ENCODE measurements at places on chromosomes 7 and 10.

DNA sequence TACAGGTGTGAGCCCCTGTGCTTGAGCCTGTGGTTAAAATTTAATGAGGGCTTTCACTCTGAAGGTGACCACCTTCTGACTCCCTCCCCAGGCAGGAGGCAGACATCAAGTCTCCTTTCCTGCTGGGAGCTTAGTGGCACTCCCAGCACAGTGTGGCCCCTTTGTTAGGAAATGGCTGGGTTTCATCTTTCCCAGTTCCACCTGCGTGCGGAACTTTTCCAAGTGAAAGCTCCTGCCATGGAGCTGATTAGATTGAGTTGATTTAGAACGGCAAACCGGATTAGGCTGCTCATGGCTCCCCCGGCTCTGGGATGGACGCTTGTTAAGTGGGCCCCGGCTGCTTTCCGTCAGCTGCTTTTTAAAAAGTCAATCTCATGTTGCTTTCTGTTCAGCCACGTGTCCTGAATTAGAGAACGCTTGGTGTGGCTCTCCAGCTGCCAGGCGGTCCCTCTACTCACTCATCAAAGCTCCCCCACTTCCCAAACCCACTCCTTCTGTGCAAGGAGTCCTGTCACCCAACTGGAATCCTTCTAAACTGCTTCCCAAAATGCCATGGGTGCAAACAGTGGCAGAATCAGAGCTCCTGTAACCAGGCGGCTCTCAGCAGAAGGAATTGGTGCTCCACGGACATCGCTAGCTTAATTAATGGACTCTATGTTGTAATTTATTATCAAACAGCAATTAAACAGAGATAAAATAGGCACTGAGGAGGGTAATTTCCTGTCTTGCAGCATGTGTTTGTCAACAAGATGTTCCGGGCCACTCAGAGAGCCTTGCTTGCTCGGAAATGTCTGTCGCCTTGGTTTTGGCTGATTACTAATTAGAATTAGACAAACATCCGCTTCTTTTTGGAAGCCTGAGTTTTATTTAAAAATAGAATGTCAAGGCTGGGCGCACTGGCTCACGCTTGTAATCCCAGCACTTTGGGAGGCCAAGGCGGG, 551.2 kb downstream of the GALNT17 start:
- DNase-seq = no peak

DNA sequence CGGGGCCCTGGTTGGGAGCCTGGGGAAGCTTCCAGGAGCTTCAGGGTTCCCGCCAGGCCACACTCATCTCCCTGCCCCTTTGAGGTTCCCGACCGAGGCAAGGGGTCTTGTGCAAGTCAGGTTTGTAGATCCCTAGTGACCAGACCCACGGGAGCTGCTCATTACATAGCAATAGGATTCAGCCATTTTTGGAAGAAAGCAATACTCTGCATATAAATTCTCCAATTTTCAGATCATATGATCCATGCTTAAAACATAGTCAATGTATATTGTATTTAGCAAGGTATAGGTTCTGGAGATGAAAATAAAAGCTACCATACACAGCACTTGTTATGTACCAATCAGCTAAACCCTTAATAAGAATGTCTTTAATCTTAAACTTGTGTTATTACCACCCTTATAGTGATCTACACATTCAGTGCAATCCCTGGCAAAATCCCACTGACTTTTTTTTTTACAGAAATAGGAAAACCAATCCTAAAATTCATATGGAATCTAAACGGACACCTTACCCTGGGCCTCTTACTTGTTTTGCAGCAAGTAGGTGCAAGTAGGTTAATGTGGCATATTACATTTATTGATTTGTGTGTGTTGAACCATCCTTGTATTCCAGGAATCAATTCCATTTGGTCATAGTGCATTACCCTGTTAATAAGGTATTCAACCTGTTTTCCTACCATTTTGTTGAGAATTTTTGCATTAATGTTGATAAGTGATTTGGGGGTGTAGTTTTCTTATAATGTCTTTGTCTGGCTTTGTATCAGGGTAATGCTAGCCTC, 13.8 kb upstream of the FKBP9 start:
- DNase-seq = no peak

DNA sequence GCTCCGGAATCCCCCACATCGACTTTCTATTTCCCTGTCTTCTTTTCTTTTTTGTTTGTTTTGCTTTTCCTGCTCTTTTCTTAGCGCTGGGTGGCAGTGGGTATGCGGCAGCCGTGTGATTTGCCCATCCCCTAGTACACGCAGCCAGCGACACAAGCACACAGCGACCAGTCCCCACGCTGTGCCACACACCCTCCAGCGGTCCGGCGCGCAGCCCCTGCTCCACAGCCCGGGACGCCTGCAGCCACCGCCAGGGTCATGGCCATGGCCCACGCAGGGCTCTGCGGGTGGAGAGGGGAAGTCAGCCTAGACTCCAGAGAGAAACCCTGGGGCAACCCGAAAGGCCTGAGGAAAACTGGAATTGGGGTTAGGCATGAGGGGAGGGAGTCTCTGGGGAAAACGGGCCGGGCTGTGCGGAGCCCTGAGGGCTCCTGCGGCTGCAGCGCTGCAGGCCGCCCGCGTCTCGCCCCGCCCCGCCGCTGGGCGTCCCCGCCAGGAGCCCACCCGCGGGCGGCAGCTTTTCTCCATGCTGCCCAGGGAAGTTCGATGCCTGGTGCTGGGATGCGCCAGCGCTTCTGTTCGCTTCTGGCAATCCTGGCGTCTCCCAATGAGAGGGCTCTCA, 2.5 kb downstream of the CHRM2 start:
- DNase-seq = no peak

GRCh38 chr7:151558575-151558974, 38.9 kb upstream of the RHEB start:
- DNase-seq = no peak

GRCh38 chr10:83991986-83992753, 147.1 kb upstream of the GHITM start:
- peak; percentile 55 for DNase-seq

GRCh38 chr10:60444494-60445064, 54.9 kb upstream of the ANK3 start:
- no peak for DNase-seq

- DNase-seq = no peak
These were observed at the start of gene PON1 for GRCh38 chr7:95324431-95324830. Gene PON1 (minus strand): TSS chr7:95324532. CDS start chr7:95324475, 57 bp downstream.

DNA sequence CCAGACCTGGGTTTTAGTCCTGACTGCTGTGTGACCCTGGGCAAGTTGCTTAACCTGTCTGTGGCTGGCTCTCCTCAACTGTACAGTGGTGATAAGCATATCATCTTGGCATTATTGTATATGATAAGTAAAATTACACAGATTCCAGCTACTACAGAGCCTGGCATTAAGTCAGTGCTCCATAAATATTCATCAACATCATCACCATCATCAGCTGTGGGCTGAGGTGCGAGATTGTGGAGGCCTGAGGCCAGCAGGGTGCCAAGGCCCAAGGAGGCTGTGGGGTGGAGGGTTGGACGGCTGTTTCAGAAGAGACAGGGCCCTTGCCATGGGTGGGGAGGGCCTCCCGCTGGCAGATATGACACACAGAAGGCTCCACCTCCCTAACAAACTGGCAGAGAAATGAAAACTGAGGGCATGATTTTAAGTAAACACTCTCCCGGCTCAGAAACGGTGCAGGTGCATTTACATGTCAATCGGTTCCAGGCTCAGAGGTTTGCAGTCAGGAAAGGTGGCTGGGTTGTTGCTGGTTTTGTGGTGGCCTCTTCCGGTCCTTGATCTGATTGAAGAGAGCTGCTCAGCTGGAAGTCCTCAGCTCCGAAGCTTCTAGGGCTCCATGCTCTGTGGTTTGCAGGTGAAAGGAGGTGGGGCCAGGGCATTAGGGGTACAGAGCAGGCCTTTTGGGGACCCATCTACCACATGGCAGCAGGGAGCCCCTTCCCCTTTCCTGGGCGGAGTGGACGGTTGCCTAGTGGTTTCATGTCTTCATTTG, 10.2 kb downstream of the CRYGN start:
- peak; percentile 17 for DNase-seq

GRCh38 chr10:60347270-60347669, 42.4 kb downstream of the ANK3 start:
- DNase-seq = no peak

- no peak for DNase-seq
These were observed 336.0 kb upstream of the GALNT17 start for GRCh38 chr7:70795948-70796347.

DNA sequence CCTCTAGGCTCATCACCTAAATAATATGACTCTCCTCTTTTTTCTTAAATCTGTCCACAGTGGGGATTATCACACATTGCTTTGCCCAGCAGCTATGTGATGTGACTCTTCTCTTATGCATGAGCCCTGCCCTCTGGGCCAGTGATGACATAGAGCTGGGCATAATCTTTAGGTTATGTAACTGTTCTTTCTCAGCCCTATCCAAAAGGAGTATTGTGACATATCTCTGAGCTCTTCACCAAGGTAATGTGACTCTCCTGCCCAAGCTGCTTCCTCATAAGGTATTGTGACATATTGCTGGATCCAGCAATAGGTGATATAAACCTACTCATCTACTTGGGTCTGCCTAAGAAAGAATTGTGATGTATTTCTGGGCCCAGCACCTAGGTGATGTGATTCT, 37.7 kb upstream of the ZNF107 start:
- no peak for DNase-seq

DNA sequence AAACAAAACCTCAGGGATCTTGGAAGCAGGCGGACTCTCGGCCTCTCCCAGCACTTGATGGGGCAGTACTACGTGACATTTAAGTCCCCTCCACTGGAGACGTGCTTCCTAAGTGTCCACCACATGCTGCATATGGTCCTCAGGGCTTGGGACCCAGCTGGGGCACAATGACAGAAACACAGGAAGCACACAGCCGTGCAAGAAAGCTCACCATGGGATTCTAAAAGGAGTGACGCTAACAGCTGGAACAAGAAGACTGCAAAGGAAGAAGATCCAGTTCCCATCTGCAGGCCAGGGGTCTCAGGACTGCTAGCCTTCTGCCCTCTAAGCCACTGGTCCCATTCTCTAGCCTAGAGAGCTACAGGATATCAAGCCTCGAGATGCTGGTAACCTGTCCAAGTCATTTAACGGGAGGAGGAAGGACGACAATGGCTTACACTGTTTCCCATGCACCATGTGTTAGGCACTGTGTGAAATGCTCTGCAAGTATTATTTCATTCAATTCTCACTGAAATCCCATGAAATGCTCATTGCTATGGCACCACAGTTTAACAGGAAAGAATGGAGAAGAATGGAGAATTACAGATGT, 61.1 kb downstream of the KCNMA1 start:
- DNase-seq = no peak

GRCh38 chr7:27182285-27182841, 2.7 kb downstream of the HOXA11 start:
- DNase-seq = no peak

DNA sequence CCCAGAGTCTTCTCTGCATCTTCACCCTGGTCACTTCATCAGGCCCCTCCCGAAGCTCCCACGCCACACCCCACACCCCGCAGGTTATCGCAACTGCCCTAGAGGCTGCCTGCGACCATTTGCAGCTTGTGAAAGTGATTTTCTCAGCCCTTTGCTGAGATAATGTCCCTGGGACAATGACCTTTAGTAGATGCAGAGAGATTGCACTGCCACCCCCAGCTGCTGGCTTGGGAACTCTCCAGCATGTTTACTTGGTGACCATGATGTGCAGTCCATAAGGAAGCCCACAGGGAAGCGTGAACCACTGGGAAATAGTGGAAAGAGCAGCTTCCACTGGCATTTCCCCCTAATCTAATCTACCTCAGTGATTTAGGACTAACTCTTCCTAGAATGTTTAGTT, 97.3 kb downstream of the WNT2 start:
- no peak for DNase-seq

GRCh38 chr7:1646391-1646790, 23.7 kb upstream of the ELFN1 start:
- DNase-seq = no peak

- no peak for DNase-seq
These were observed 29.3 kb upstream of the CRYGN start for GRCh38 chr7:151469281-151469680.

DNA sequence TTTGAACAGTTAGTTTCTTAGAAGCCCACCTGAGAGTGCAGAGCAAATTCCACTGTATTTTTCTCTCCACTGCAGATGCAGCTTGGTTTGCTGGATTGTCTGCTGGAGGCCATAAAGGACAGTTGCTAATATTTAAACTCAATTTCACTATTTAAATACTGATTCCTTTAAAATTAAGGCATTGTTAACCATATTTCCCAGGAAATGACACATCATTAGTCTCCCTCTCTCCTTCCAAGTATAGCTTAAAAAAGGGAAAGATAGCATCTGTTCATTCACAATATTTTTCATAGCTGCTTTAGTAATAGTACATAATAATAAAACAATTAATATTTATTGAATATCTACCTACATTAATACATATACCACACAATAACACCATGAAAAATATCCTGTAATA, 252.9 kb downstream of the HGF start:
- no peak for DNase-seq

- no peak for DNase-seq
These were observed 179.1 kb downstream of the PRKCQ start for GRCh38 chr10:6400821-6401465.

GRCh38 chr10:6171881-6172695, 30.6 kb upstream of the PFKFB3 start:
- DNase-seq = peak; percentile 24

- DNase-seq = no peak
These were observed 751.9 kb upstream of the POT1 start for GRCh38 chr7:125681508-125681907.

- DNase-seq = no peak
These were observed 2.0 kb downstream of the C10orf105 start for GRCh38 chr10:71717551-71717951.

DNA sequence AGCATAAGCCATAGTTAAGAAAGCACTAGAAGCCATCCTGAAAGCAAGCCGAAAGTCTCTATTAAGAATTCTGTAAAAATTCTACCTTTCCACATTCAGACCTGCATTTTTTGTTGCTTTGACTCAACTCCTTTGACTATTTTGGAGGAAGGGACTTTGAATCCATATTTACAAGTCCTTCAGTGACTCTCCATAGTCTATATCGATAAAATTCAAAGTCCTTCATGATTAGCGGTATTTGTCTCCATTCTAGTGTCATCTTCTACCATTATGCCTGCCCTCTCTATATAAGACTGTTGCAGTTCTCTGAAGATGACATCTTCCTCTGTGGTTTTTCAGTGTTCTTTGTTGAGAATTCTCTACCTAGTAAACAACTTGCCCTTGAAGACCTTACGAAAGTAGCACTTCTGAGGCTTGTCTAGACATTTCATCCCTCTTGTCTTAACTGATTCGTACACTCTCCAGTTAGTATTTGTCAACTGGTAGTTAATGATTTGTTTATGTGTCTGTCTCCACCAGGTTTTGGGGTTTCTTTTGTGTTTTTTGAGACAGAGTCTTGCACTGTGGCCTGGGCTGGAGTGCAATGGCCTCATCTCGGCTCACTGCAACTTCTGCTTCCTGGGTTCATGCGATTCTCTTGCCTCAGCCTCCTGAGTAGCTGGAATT, 1.7 kb downstream of the CCSER2 start:
- DNase-seq = peak; percentile 72

- DNase-seq = no peak
These were observed 954.2 kb downstream of the PCDH15 start for GRCh38 chr10:53846809-53847208.

DNA sequence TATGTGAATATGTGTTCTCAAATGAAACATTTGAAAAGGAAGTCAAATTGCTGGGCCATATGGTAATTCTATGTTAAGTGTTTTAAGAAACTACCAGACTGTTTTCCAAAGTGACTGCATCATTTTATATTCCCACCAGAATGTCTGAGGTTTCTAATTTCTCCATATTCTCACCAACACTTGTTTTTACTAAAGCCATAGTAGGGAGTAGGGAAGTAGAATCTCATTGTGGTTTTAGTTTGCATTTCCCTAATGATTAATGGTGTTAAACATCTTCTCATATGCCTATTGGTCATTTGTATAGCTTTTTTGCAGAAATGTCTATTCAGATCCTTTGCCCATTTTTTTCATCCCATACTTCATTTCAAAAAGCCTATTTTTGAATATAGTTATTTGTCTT, 9.1 kb upstream of the SEMA4G start:
- no peak for DNase-seq
